ENCODE measurements at places on chromosomes 3 and 15. TPM values are rescaled to one million over a fixed set of nuclear protein-coding genes. Genes with fewer than 3 reads are reported as not detected.

The SEMA3G gene
- total RNA-seq = 0.69 TPM

The ARGFX gene
- total RNA-seq = not detected

The PLA2G4E gene
- total RNA-seq = not detected

The DUOXA2 gene
- not detected for total RNA-seq

The IGDCC3 gene
- not detected for total RNA-seq

The ATP10A gene
- 30.4 TPM for total RNA-seq

The PLA2G4F gene
- total RNA-seq = not detected

The PHC3 gene
- 150 TPM for total RNA-seq

The POLQ gene
- total RNA-seq = 0.30 TPM

The CSPG5 gene
- 0.39 TPM for total RNA-seq

The PAQR5 gene
- not detected for total RNA-seq

The COL6A5 gene
- total RNA-seq = not detected

The MORC1 gene
- total RNA-seq = not detected

The RHCG gene
- not detected for total RNA-seq

The NEIL1 gene
- total RNA-seq = 30.5 TPM

The SLC28A2 gene
- total RNA-seq = not detected

The C3orf33 gene
- 2.4 TPM for total RNA-seq

The ADAMTS9 gene
- not detected for total RNA-seq

The WDR93 gene
- not detected for total RNA-seq

The SHF gene
- 3.9 TPM for total RNA-seq

The ADGRG7 gene
- not detected for total RNA-seq

The SLC38A3 gene
- 1.0 TPM for total RNA-seq

The FSTL1 gene
- total RNA-seq = not detected

The SRGAP3 gene
- total RNA-seq = 3.2 TPM

The SCAANT1 gene
- 1.4 TPM for total RNA-seq

The NDN gene
- total RNA-seq = not detected

The ATP1B3 gene
- 22.2 TPM for total RNA-seq

The GOLGA6A gene
- 0.42 TPM for total RNA-seq

The GABRB3 gene
- total RNA-seq = not detected

The ELL3 gene
- total RNA-seq = 2.3 TPM

The PPP2R3A gene
- total RNA-seq = 0.14 TPM

The RMDN3 gene
- total RNA-seq = 30.3 TPM

The TEX55 gene
- not detected for total RNA-seq

The MKRN3 gene
- 2.6 TPM for total RNA-seq

The CMTM6 gene
- total RNA-seq = 37.8 TPM

The AGBL1 gene
- total RNA-seq = not detected

The RETNLB gene
- total RNA-seq = not detected

The FGF12 gene
- not detected for total RNA-seq

The GOLGA8G gene
- total RNA-seq = not detected

The CXCR6 gene
- 2.0 TPM for total RNA-seq

The ISL2 gene
- not detected for total RNA-seq

The CPN2 gene
- not detected for total RNA-seq

The PDZRN3 gene
- total RNA-seq = not detected

The AMIGO3 gene
- 0.82 TPM for total RNA-seq

The ACP3 gene
- total RNA-seq = not detected

The C3orf22 gene
- not detected for total RNA-seq

The DAZL gene
- total RNA-seq = not detected

The TMEM158 gene
- not detected for total RNA-seq

The B3GALNT1 gene
- total RNA-seq = 0.33 TPM

The CAMK1 gene
- total RNA-seq = 0.74 TPM

The LYZL4 gene
- total RNA-seq = not detected

The LRRC49 gene
- total RNA-seq = 0.39 TPM

The SLC2A2 gene
- total RNA-seq = not detected

The EFL1 gene
- 7.1 TPM for total RNA-seq

The CYP1A2 gene
- not detected for total RNA-seq

The CD200 gene
- total RNA-seq = 6.9 TPM

The SPATA12 gene
- not detected for total RNA-seq
